NCI-H1417 (cell line): ENCODE measurements at places on chromosomes 16 and 17.

DNA sequence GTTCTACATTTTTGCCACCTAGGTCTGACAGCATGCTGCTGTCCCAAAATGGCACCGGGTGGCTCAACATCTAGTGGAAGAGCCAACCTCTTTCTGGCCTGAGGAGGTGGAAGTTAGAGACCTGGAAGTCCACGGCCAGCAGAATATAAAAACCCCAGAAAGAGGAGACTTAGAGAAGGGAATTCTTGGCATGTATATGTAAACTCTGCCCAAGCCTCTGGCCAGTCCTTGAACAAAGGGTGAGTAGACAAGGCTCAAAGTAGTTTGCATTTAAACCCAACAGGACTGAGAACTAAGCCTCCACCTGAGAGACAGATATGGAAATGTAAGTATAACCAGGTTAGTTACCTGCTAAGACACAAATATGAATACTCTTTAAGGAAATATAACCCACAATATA lies 210.3 kb downstream of the GRIN2A start:
- DNase-seq: no peak

- no peak for DNase-seq
These were observed 8.5 kb downstream of the TP53I13 start for GRCh38 chr17:29577001-29577370.

DNA sequence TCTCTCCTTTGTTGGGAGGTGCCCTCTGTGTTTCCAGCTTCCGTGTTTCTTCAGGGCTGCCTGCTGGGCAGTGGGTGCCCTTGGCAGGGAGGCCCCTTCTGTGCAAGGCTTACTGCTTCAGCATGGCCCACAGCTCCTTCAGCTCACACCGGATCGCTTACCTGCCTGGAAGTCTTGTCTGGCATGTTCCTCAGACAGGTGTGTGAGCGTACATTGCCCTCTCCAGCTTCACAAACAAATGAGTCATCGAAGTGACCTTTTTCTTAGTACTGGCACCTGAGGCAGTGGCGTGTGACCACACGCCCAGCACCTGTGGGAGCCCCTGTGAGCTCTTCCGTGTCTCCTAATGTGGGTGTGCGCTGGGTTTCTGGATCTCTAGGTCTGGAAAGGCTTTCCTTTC lies 3.5 kb downstream of the RAB40C start:
- peak; percentile 82 for DNase-seq

GRCh38 chr16:27123795-27124409 lies 57.2 kb downstream of the C16orf82 start:
- no peak for DNase-seq

DNA sequence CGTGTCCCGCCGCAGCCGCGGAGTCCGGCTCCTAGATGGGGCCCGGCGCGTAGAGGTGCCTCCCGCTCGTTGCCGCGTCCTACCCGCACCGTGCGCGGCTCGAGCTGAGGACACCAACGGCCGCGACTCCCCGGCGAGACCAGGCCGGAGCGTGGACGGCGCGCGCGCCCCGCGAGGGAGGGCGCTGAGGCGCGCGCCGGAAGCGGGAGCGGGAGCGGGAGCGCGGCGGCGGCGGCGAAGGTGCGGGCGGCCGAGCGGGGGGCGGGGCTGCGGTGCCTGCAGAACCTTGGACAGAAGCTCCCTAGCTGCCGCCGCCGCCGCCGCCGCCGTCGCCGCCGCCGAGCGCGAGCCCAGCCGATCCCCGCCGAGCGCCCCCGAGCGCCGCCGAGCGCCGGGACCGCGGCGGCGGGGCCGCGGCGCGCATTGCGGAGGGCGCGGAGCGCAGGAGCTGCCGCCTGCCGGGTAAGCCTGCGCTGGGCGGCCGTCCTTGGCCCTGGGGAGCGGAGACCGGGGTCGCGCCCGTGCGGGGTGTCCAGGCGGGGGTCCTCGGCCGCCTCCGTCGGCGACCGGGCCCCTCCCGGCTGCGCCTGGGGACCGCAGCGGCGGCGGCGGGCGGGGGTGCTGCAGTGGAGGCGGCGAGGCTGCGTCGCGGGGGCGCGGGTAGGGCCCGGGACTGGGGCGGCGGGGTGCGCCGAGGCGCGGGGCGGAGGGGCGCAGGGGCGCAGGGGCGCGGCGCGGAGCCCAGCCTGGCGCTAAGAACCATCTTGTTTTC lies at the start of gene CDK5R1:
Gene CDK5R1, plus strand, starts transcription at position 293 of the 772 bp plus-strand sequence. CDS start 628 bp downstream, outside the sequence.
- DNase-seq: peak; percentile 95

DNA sequence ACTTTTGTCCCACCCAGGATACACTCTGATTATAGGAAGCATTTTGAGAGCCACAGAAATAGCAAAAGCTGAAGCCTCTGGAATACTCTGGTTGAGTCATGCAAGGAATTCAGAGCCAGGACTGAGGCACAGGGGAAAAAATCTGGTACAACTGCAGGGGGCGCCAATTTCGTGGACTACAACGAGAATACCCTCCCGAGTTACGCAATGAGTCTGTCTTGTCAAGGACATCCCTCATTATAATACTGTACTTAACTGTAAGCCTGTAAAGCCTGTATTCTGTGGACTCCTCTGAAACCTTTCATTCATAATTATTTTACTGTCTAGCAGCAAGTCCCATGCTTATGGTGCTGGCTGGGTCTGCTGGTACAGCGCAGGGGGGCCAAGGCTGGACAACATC lies 7.8 kb downstream of the HOXB1 start:
- DNase-seq: no peak

DNA sequence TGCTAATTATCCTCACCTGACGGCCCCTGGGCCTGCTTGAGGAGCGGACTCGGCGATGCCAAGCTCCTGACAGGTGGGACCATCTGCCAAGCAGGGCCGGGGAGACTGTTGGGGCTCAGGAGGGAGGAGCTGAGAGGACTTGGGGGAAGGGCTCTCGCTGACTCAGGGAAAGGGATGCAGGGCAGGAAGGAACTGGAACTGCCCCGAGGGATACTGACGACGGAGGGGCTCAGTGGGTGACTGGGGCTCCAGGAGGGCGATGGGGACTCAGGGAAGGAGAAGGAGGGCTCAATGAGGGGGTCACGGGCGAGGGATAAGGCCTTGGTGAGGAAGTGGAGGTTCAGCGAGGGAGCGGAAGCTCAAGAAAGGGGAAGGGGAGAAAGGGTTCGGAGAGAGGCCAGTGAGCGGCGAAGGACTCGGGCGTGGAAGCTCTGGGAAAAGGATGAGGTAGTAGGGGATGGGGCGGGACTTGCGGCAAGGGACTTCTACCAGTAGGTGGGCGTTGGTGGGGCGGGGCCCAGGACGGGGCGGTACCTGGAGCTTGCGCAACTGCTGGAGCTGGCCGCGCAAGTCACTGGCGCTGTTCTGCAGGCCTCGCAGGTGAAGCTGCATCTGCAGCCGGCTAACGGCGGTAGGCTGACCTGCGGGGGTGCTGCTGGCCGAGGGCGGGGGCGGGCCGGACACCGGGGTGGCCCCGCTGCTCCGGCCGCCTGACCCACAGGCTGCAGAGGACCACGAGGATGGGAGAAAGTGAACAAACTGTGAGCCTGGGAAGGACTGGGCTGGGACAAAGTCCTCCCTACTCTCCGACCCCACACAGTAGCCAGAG lies 46.5 kb downstream of the SRCIN1 start:
- DNase-seq: peak; percentile 94
